Brain microvascular endothelial cell (primary cell): ENCODE measurements at places on chromosomes 13 and 19.

DNA sequence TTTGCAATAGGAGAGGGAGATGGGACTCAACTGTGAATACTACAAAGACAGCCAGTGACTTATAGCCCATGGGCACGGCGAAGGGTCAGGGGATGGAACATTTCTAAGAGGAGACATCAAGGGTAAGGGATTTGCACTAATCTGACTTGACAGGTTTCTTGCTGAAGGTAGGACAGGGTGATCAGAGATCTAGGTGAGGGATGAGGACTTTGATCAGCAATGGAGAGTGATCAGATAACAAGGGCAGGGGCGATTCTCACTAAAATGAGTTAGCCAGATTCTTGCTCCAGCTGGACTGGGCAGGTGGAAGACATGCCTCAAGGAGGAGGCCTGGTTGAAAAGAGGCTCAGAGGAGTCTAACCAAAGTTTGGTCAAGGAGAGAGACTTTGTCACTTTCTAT is 209.2 kb downstream of the SLC7A1 start:
- no peak for DNase-seq

GRCh38 chr19:38671654-38672053 is 24.2 kb downstream of the ACTN4 start:
- DNase-seq, result no peak

GRCh38 chr19:54432144-54432738 is 16.8 kb upstream of the LENG8 start:
- DNase-seq, result no peak

GRCh38 chr13:40484101-40484800 is 182.2 kb downstream of the FOXO1 start:
- no peak for DNase-seq

GRCh38 chr19:16197188-16197621 is 506 bp upstream of the AP1M1 start:
- DNase-seq, result peak; percentile 61
